ENCODE measurements at places on chromosomes 13 and 19. TPM values are rescaled to one million over a fixed set of nuclear protein-coding genes. Genes with fewer than 3 reads are reported as not detected.
A peak's percentile ranks its signal among the peaks of the same experiment; 100 is the strongest.

- DNase-seq: no peak
Measured at GRCh38 chr19:45180936-45181335, 2.4 kb downstream of the BLOC1S3 start.

- no peak for DNase-seq
Measured at GRCh38 chr13:111314852-111315251, 5.6 kb upstream of the TEX29 start.

GRCh38 chr19:3458229-3459088 lies 21.9 kb downstream of the SMIM24 start:
- no peak for DNase-seq

Gene SIGLEC9
- not detected for polyA plus RNA-seq

Gene TPTE2
- not detected for polyA plus RNA-seq

DNA sequence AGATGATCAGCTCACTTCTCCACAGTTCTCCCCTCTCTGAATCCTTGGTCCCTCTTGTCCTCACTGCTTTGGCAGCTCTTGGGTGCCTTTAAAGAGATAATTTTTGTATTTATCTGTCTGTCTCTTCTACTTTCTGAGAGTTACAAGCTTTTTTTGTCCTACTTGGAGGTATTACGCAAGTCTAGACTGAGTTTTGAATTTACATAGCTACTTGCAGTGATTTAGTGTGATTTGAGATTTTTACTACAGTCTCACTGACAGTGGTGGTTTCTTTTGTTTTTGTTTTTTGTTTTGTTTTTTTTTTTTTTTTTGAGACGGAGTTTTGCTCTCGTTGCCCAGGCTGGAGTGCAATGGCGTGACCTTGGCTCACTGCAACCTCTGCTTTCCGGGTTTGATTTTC lies 22.1 kb downstream of the URI1 start:
- DNase-seq: no peak

GRCh38 chr19:45590300-45591003 lies 5.8 kb upstream of the OPA3 start:
- DNase-seq: no peak

Gene KLK15
- polyA plus RNA-seq: not detected

Gene CLEC17A
- not detected for polyA plus RNA-seq

- no peak for DNase-seq
Measured at GRCh38 chr13:99375738-99376080, 68.5 kb upstream of the GPR183 start.

GRCh38 chr13:105994340-105994739 lies 541.1 kb downstream of the EFNB2 start:
- no peak for DNase-seq

DNA sequence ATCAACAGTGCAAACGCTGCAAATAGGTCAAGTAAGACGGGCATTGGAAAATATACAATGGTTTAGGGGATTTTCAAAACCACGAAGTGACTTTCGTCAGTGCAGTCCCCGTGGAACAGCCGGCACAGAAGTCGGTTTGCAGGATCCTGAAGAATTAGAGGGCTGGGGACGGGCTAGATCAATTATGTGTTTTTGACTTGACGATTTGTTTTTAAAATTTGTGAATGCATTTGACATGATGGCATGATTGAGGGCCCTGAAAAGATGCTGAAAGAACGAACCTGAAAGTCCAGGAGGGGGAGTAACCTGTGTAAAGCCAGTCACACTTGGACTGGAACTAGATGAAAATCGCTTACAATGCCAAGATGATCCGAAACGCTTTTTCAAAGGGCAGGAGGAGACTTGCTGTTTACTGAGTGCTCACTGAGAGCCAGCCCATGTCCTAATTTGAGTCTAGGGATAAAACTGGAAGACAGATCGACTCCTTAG lies 8.9 kb upstream of the DGKH start:
- DNase-seq: no peak

DNA sequence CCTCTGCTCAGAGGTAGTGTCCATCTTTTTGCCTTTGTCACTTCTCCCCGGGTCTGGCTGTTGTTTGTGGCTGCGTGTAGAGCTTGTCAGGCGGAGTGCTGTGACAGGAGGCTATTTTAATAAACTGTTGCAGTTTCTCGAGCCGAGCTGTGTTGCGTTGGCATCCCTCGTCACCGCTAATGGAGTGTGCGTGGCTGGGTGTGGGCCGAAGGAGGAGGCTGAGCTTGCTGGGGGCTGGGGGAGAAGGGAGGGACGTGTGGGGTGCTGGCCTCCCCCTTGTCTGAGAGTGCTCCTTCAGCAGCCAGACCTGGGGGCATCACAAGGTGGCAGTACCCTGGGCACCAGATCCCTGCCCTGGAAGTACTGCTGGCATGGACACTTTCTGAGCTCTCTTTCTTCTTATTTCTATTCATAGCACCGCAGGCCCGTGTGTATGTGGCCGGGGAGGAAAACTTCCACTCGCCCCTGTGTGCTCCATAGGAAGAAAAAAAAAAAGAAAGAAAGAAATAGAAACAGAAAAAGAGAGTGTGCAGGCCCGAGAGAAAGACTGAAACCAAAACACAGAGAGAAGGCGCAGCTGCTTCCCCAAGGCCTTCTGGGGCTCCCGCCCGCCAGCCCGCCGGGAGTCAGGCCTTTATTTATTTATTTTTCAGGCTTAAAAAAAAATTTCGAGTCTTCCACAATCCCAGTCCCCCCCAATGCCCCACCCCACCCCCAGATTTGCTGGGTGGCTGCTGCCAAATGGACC lies 27.0 kb downstream of the NFIX start:
- DNase-seq: no peak

DNA sequence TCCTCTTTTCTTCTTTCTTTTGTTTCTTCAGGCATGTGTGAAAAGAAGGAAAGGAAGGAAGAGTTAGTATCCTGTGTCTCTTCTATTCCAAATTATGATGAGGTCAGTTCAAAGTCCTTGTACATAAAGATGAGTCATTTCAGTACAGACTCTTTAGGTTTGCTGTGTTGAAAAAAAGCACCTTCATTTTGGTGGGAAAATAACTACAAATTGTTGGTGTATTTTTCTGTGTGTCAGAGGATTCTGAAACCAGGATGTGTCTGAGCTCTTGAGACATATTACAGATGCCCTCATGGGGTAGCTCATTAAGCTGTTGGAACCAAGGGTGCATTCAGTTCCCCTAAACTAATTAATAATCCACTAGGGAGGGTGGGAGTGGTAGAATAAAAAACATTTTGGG lies 5.8 kb upstream of the HSPH1 start:
- no peak for DNase-seq

- no peak for DNase-seq
Measured at GRCh38 chr19:3304871-3305423, 61.4 kb upstream of the NFIC start.

- no peak for DNase-seq
Measured at GRCh38 chr13:26047040-26047439, 4.8 kb downstream of the SHISA2 start.

Gene FCGBP
- polyA plus RNA-seq: 0.02 TPM

Gene ZNF763
- 1.3 TPM for polyA plus RNA-seq

DNA sequence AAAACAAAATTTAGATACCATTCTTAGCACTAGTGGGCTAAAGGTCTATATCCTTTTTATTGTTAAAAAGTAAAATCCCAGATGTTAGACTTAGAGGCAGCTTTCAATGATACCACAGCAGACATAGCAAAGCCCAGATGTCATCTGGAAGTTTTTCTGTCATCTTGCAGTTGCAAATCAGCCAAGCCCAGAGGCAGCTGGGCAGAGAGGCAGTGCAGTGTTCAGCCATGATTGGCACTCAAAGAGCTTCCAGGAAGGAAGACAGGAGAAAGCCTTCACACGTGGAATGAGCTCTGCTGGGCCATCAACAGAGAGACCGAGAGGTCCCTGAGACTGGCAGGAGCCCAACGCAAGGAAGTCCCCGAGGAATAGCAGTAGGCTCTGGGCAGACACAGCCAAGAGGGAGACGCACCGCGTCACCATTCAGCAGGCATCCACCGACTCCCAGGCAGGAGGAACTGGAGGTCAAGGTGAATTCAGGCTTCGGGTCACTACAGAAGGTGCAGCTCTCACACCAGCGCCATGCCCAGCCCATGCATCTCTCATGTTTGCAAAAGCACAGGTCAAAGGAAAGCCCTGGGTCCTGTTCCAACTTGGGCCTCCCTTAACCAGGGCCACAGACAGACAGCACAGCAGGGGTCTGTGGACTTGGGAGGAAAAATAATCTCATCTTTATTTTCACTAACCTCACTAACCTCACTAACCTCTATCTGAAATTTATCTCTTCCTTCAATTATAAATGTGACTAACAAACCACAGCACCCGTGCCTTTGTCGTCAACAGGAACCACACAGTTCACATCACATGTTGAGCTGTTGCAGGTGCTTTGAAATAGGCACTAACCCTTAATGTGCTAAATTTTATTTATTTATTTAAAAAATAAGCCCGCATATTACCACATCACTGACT lies 54.9 kb downstream of the TUBGCP3 start:
- no peak for DNase-seq

Gene POU2F2
- polyA plus RNA-seq: 7.1 TPM

Gene CYP4F8
- not detected for polyA plus RNA-seq

Gene ICAM4
- polyA plus RNA-seq: 0.25 TPM

- DNase-seq: peak; percentile 7
Measured at GRCh38 chr19:17616961-17617806, 61.7 kb downstream of the COLGALT1 start.

- DNase-seq: no peak
Measured at GRCh38 chr19:51573331-51573730, 2.2 kb downstream of the ZNF175 start.

GRCh38 chr13:39297023-39297422 lies 258.8 kb downstream of the NHLRC3 start:
- no peak for DNase-seq

- no peak for DNase-seq
Measured at GRCh38 chr19:32864318-32865007, 5.1 kb downstream of the SLC7A9 start.

DNA sequence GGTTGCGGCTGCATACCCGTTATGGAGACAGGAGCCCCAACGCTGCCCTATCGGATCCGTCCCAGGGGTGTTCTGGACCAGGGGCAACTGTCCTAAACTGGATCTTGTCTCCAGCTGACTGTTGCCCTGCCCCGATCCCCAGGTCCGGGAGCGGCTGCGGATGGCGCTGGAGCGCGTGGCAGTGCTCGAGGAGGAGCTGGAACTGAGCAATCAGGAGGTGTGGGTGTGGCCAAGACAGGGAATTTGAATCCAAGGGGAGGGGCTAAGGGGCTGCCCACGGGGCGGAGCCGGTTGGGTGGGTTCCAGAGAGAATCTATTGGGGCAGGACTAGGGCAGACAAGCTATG lies 9.9 kb downstream of the PPFIA3 start:
- DNase-seq: no peak

- no peak for DNase-seq
Measured at GRCh38 chr13:32305646-32306045, 9.5 kb downstream of the ZAR1L start.

- no peak for DNase-seq
Measured at GRCh38 chr19:39111593-39112199, 13.9 kb upstream of the PAK4 start.

DNA sequence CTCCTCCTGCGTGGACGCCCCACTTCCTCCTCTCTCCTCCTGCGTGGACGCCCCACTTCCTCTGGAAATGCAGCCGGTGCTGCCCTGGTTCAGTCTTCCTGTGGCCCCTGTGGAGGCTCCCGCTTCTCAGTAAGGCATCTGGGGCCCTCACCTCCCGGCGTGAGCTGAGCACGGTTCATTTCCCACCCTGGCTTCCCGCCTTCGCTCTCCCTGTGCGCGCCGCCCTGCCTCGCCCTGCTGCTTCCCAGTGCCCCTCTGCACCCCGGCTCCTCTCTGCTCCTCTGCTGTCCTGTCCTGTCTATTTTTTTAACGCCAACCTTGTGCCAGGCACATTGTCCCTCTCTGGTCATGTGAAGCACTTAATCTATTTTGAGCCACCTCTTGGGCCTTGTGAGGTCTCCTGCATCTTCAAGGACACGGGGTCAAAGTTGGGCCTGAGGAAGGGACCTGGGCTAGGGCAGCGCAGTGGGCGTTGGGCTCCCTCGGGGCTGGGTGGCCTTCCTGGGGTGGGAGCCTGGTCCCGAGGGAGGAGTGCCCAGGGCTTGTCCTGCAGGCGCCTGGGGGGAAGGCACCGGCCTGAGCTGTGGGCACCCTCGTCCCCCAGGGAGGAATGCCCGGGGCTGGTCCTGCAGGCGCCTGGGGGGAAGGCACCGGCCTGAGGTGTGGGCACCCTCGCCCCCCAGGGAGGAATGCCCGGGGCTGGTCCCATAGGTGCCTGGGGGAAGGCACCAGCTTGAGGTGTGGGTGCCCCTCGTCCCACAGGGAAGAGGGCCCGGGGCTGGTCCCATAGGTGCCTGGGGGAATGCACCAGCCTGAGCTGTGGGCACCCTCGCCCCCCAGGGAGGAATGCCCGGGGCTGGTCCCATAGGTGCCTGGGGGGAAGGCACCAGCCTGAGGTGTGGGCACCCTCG lies 13.0 kb downstream of the HCN2 start:
- no peak for DNase-seq

DNA sequence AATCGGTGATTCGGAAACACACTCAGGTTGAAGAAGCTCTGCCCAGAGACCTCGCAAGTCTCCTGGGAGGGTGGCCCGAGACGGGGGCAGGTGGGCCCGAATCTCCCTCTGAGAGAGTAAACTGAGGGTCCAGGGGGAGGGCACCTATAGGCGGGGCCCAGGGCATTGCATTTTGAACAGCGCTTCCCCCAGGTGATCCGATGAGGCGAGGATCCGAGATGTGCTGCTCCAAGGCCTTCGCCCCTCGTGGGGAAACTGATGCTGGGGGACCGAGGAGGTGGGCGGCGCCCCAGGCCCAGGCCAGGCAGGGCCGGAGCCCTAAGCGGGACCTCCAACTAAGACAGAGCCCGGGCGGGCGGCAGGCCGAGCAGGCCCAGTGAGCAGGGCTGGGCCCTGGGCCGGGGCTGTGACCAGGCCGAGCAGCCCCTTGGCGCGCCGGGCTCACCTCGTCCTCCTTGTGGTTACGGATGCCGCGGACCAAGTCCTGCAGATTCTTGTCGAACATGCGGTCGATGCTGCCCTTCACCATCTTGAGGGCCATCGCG lies 500 bp downstream of the AP3D1 start:
- DNase-seq: no peak

DNA sequence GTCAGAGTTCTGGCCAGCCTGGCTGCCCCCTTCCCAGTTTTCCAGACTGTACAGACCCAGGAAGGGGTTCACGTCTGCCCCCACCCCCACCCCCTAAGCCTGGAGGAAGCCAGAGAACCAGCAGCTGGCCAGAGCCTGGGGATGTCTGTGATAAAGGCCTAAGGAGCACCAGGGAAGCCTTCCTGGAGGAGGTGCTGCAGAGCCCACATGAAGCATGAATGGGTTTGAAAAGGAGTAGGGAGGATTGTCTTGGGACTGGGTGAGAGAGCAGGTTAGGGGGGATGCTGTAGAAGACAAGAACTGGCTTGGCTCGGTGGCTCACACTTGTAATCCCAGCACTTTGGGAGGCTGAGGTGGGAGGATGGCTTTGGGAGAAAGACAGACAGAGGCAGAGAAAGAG lies 5.8 kb downstream of the SHKBP1 start:
- no peak for DNase-seq

GRCh38 chr19:20422216-20423205 lies 143.1 kb downstream of the ZNF737 start:
- no peak for DNase-seq
